ENCODE measurements at places on chromosomes 3 and 15.

- DNase-seq, result no peak
These were observed 87.2 kb downstream of the B3GNT5 start for GRCh38 chr3:183340222-183340621.

DNA sequence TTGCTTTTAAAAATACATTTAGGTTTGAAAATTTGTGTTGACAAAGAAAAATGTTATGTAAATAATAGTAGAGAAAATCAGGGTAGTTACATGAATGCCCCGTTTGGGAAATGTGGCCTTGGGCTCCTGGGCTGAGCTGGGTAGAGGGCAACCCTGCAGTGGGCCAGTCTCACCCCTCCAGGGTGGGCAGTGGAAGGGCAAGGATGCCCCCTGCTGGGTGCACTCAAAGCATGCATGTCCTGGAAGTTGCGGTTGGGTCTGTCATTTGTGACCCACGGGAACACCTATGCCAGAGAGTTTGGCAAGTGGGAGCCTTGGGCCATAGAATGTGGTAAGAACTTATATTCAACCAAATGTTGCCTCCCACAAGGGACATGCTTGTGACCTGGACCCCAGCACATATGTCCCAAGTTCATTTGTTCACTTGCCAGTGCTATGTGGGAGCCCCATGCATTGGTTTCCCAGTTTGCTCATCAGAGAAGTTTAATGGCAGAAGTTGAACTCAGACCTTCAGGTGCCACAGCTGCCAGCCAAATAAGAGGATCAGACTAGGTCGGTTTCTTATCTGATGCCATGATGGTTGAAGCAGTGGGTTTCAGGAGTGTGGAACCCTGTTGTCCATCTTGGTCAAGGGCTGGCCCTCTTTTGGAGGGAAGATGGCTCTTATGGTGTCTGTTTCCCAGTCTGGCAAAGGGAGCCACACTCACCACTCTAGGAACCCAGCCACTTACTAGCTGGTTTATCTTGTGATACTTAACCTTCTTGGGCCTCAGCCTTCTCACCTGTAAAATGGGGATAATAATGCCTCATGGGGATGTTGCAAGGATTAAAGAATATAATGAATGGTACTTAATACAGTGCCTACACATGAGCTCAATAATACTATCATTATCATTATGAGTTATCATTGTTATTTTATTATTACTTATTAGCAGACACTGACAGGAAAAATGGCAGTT lies 2.5 kb upstream of the PLCB2 start:
- DNase-seq, result peak; percentile 89

GRCh38 chr3:152287898-152288576 lies 19.3 kb downstream of the MBNL1 start:
- no peak for DNase-seq

- DNase-seq, result no peak
These were observed 75.1 kb downstream of the LDHAL6B start for GRCh38 chr15:59281699-59282098.
